Stimulated activated CD8-positive, alpha-beta memory T cell treated with anti-CD3 and anti-CD28 coated beads, Interleukin-7, amount 100 ng/mL, for 1 hour (primary cell): ENCODE measurements at places on chromosomes 11 and 22.
A peak's percentile ranks its signal among the peaks of the same experiment; 100 is the strongest.

DNA sequence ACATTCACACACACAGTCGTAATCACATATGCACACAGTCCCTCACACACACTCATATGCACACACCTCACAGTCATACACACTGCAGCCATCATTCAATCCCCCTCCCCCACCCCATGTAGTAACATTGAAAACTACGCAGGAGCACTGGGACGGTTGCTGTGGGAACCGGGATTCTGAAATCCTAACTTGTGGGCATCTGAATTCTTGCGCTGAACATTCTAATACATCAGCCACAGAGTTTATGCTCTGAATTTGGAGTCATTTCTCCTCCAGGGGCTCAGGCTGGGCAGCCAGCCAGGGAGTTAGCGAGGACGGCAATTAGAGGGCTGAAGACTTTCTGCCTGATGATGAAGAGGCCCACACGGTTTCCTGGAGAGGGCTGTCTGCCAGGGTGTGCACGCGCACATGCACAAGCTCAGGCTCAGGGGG lies 32.7 kb downstream of the CD6 start:
- no peak for DNase-seq

DNA sequence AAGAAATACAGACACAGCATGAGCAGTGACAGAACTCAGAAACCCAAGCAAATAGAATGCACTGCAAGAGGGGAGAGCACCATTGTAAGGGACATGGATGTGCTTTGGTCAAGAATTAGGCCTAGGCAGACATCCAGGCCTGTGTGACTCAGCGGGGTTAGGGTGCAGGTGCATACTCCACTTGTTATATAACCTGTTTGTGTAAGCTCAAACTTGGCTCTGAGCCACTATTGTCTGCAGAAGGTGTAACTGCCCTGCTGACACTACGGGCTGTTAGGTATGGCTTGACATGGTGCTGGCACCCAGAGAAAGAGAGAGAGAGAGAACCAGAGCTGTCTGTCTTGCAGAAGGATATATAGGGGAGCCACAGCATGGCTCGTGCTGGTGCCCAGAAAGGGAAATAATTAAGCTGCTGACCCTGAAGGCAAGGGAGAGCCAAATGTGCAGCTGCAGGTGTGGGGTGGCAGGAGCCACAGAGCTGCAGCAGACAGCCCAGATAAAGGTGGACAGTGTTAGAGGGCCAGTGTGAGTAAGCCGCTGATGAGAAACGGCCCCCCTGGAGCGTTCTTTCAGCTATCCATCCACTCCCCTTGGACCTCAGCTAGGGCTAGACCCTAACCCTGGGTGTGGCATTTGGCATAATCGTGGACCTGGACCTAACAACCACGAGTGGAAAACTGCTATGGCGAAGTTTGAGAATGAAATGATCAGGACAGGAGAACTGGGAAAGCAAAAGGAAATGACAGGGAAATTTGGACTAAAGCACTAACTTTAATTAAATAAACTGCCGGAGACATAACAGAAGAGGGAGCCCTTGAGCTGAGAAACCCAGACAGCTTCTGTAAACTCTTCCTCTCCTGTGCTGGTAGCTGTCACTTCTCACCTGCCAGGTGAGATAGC lies 253.0 kb upstream of the CCDC179 start:
- DNase-seq, result no peak

- DNase-seq, result no peak
These were observed 70.1 kb upstream of the PHOX2A start for GRCh38 chr11:72313912-72314598.

DNA sequence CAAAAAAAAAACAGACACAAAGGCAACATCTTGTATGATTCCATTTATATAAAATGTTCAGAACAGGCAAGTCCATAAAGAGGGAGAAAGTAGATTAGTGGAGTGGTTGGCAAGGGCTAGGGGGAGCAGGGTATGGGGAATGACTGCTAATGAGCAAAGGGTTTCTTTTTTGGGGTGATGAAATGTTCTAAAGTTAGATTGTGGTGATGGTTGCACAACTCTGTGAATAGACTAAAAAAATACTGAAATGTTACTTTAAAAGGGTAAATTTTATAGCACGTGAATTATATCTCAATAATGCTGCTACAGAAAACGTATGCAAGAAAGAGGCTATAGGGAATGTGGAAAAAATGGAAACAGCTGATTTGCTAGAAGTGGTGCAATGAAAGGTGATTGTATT lies 155.1 kb downstream of the TENM4 start:
- DNase-seq, result no peak

DNA sequence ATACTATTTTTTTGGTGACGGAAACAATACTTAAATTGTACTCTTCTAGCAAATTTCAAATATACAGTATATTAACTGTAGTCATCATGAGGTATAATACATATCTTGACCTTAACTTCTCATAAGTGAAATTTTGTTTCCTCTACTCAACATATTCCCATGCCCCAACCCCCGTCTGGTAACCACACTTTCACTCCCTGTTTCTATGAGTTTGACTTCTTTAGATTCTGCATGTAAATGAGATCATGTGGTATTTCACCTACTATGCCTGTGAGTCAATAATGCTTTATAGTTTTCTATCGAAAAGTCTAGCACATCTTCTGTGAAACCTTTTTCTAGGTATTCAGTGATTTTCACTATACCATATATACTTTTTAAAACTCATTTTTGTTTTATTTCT lies 663.2 kb downstream of the CNTN5 start:
- DNase-seq, result no peak

DNA sequence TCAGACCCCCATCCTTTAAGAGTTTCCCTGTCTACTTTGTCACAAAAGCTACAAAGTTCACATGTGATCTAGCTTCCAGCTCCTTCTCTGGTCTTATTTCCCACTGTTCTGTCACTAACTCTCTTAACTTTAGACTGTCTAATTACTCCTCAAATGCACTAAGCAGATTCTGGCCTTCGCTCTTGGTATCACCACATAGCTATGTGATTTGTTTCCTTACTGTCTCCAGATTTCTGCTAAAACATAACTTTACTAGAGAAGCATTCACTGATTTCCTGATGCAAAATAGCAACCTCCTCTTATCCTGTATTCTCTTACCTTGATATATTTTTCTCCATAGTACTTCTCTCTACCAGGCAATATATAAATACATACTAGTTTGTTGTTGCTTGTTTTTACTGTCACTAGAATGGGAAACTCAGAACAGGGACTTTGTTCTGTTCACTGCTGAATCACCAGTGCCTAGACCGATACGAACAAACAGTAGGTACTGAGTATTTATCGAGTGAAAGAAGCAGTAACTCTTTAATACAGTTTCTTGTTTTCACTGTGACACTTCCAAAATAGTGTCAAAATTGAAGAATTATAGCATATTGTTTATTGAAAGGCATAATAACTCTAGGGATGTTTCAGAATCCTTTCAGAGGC lies 205.6 kb downstream of the DDX10 start:
- DNase-seq, result no peak

- DNase-seq, result no peak
These were observed 9.7 kb downstream of the MAML2 start for GRCh38 chr11:96333191-96333719.

- DNase-seq, result no peak
These were observed 392.6 kb upstream of the SYN3 start for GRCh38 chr22:33450756-33451155.

GRCh38 chr11:35662061-35662648 lies 420 bp upstream of the TRIM44 start:
- DNase-seq, result no peak

GRCh38 chr11:81070948-81071347 lies 1630.1 kb upstream of the TENM4 start:
- DNase-seq, result no peak

GRCh38 chr22:19958083-19959042 lies 16.7 kb upstream of the TXNRD2 start:
- no peak for DNase-seq

GRCh38 chr11:376531-377173 lies 7.4 kb downstream of the B4GALNT4 start:
- no peak for DNase-seq

GRCh38 chr22:20155330-20156041 lies 4.6 kb upstream of the CCDC188 start:
- DNase-seq, result no peak

GRCh38 chr22:31295831-31296657 lies 3.8 kb upstream of the PIK3IP1 start:
- DNase-seq, result no peak

DNA sequence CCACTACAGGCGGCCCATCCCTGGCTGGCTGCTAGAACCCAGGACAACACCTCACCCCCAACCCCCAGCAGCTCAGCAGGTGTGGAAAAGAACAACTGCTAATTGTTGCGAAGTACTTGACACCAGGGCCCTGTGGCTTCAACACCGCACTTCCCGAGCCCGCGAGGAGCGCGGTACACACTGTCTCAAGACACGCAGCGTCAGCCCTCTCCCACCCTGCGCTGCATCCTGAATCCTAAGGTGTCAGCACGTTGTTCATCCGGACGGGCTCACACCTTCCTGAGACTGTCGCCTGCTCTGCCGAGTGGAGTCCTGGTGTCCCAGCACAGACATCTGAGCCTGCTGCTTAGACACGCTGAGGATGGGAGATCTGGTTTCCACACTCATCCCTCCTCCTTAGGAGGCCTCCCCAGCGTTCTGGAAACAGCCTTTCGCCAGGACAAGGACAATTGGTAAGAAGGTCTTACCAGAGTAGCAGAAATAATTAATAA lies 1336.2 kb downstream of the BRD1 start:
- no peak for DNase-seq

DNA sequence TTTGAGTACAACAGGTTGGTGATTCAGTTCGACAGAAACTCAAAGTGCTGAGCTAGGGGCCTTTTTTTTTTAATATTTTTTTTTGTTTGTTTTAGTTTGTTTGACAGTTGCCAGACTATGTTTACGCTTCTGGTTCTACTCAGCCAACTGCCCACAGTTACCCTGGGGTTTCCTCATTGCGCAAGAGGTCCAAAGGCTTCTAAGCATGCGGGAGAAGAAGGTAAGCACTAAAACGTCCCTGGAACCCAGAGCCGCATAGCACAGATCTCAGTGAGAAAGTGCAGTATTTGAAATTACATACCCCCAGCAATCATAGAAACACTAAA lies 649 bp downstream of the PRRG4 start:
- DNase-seq, result no peak

DNA sequence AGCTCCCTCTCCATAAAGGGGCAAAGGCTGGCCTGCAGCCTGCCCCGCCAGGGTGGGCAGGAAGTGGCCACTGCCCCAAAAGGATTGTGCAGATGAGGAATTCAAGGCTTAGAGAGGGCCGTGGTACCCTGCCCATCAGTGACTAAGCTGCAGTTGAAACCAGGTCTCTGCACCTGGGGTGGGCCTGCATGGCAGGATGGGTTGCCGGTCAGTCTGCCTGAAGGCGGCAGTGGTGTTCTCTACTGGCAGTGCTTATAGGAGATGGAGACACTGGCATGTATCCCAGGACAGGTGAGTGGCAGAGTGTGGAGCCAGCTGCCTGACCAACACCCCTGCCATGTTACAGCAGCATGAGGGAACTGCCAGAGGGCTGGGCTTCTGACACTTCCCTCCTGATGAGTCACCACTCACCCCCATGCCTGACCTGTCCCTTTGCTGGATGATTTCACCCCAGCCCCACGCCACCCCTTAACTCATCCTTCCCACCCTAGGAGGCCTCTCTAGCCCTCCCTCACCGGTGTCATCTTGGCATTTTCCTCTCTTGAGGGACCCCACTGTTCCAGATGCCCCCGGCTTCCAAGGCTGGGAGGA lies 70.2 kb upstream of the LMO1 start:
- no peak for DNase-seq

DNA sequence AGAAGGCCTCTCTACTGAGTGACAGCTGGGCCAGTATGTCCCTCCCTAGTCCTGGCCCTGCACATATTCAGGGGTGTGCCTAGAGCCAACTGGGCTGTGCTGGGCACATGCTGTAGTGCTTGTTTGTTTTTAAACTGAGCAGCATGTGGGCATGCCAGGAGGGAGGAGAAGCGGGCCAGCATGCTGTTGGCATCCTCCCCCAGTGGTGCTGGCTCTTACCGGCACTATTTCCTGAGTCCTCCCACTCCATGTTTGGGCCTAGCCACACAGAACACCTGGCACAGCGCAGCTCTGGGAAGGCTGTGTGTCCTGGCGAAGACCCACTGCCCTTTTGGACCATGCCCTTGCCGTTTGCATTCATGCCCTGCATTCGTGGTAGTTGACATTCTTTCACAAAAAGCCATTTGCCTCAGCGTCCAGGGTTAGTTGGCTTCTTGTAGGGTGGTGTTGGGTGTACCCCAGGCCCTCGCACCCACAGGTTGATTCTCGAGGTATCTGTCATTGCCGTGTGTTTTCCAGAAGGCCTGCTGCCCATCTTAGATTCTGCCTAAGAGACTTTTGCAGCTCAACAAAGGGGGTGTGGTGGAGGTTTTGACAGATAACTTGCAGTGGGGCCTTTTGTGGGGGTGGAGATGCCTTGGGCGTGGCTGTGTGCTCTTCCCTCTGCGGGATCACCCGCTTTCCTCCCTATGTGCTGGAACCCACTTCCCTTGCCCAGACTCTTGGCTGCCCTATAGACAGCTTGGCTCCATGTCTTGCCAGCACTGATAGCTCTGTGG lies 13.6 kb downstream of the DGCR8 start:
- DNase-seq, result no peak

DNA sequence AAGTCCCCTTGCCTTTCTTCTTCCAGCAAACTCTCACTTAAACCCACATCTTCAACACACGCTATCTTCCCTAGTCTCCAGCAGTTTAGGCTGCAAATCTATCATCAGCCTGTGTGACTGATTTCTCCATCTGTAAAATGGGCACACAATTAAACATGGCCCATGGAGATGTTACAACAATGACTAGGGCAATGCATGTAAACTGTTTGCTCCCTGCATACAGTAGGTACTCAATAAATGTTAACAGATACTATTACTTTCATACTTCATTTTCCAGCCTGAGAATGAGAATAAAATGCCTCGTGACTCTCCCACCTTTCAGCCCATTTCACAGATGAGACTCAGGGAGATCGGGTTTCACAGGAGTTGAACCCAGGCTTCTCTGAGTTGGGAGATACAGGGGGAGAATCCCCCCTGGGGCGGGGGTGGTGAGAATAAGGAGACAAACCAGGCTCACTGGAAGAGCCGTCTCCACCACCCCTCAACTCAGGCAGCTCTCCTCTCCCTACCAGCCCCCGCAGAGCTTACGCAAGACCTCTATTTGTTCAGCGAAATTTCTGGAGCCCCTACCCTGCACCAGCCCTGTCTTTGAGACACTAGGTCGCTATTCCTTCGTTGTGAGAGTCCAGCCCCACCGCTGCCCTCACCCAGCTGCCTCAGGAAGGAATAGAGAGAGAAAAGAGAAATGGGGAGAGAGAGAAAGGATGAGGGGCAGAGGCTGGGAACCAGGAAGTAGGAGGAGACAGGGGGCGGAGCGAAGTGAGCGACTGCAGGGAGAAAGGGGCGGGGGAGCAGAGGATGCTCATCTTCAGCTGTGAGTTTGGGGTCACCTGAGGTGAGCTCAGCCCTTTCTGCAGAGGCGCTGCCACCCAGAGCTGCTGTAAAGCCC lies 42.1 kb upstream of the KLHL35 start:
- DNase-seq, result peak; percentile 15
